T-helper 2 cell treated with Interferon-gamma antibody and Interleukin-4, amounts not matched to agents 5 μg/mL and 100 μg/mL, for 36 hours (primary cell): ENCODE measurements at places on chromosomes 6 and 20.

GRCh38 chr6:18359237-18359885 lies 27.8 kb upstream of the RNF144B start:
- H3K27me3 ChIP-seq: peaks cover 6% of the 10 kb centered on the region
- DNase-seq: no peak
- H3K27ac ChIP-seq: no peak overlapping the region
- no peaks in the 10 kb centered on the region for H3K36me3 ChIP-seq
- H3K4me1 ChIP-seq: no peaks in the 10 kb centered on the region

DNA sequence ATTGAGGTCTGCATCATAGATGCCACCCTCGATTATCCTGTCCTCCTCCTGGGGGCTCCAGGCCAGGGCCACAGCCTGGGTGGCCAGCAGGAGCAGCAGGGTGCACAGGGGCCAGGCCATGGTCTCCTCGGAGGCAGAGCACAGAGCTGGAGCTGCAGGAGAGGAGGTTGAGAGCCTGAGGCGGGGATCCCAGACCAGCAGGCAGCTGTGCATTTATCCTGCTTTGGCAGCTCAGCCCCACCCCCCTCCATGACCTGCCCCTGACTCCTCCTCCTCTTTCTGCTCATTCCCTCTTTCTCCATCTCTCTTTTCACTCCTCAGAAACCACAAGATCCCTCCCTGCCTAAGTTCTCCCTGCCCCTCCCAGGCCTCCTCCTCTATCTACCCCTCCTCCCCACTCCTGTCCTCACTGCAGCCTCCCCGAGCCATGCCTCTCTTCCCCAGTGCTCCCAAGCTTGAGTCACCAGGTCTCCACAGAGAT lies at the start of gene CST2:
TSS of gene CST2 (minus strand) at position 189 of the 481 bp plus-strand sequence. CDS start at position 120, 69 bp downstream.
- H3K27me3 ChIP-seq: no peaks in the 10 kb centered on the region
- no peak within 1 kb of the TSS for H3K4me3 ChIP-seq
- no peaks in the 10 kb centered on the region for H3K4me1 ChIP-seq
- no peak for DNase-seq
- H3K27ac ChIP-seq: no peak within 1 kb of the TSS

GRCh38 chr6:90256698-90257485 lies 39.8 kb downstream of the BACH2 start:
- peaks cover 64% of the 10 kb centered on the region for H3K36me3 ChIP-seq
- H3K27me3 ChIP-seq: no peaks in the 10 kb centered on the region
- peak overlapping the region; percentile 56 for H3K27ac ChIP-seq
- DNase-seq: peak; percentile 51

- H3K27me3 ChIP-seq: no peaks in the 10 kb centered on the region
- H3K4me1 ChIP-seq: no peaks in the 10 kb centered on the region
Measured at GRCh38 chr6:125004198-125004597, 42.0 kb downstream of the RNF217 start.

GRCh38 chr6:46773201-46773855 lies 19.9 kb upstream of the MEP1A start:
- H3K4me3 ChIP-seq: no peak overlapping the region
- H3K4me1 ChIP-seq: no peaks in the 10 kb centered on the region
- no peak for DNase-seq

DNA sequence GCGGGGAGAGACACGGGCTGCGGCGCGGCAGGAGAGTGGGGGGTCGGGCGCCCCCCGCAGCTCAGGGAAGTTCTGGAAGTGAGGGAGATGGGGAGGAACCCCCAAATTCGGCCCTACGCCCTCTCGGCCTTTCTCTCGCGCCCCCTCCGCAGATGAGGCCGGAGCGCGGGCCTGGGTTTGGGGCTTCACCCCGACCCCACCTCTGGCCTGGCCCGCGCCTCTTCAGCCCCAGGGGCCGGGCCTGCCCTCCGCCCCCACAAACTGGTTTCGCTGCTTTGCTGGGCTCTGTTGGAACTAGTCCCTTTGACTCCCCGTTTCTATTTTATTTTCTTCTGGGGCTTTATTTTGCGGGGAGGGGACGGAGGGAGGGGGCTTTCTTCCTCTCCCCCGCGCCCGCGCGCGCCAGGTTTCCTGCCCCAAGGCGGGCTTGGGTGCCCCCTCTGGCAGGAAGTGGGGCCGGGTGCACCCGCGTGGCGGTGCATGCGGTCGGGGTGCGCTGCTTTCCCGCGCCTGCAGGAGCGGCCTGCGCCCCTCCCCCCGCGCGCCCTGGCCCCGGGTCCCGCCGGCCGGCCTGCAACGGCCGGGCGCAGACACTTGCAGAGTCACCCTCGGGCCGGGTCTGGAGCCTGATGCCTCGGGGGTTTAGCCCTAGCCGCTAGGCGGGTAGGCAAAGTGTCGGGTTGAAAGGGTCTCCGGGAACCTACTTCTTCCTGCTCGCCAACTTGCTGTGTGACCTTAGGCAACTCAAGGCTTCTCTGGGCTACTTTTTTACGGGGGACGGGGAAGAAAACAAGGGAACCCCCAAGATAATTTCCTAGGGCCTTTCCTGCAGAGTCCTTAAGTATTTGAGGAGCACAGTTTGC lies 1.3 kb downstream of the HMGA1 start:
- no peaks in the 10 kb centered on the region for H3K27me3 ChIP-seq
- H3K4me1 ChIP-seq: peaks cover 47% of the 10 kb centered on the region
- peaks cover 36% of the 10 kb centered on the region for H3K36me3 ChIP-seq
- H3K27ac ChIP-seq: peak overlapping the region; percentile 96
- peak; percentile 77 for DNase-seq
